Esophagus mucosa (tissue), 1 donor: ENCODE measurements at places on chromosomes 2 and 18.
A peak's percentile ranks its signal among the peaks of the same experiment; 100 is the strongest.

DNA sequence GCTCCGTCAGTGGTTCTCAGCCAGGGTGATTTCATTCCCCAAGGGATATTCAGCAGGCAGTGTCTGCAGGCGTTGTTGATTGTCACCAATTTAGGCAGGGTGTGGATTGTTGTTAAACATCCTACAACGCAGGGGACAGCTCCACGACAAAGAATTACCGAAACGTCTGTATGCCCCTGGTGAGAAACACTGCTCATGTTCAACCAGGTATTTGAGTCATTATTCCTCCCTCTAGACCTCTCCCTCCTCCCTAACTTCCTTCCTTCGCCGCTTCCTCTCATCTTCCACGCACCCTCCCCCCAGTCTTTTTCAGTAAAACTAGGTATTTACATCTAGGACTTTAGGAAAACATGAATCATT lies 50.8 kb downstream of the NCK2 start:
- no peak for ATAC-seq

- no peak for ATAC-seq
These were observed 48.5 kb upstream of the IKZF2 start for GRCh38 chr2:213199871-213200270.

DNA sequence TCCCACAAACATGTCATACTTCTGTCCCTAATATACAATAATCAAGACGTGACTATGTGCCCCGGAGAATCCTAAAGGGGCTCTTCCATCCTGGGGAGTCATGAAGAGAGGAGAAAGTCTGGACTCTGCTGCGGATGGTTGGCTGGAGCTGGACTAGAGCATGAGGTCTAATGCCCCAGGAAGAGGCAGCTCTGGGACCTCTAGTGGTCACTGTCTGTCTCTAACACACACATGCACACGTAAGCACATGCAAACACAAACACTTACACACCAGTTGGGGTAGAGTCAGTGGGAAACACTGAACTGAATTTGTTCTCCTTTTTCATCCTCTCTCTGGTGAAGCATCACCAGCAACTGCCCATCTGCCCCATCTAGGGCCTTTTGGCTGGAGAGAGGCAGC lies 271.6 kb downstream of the TDRD15 start:
- ATAC-seq: no peak

DNA sequence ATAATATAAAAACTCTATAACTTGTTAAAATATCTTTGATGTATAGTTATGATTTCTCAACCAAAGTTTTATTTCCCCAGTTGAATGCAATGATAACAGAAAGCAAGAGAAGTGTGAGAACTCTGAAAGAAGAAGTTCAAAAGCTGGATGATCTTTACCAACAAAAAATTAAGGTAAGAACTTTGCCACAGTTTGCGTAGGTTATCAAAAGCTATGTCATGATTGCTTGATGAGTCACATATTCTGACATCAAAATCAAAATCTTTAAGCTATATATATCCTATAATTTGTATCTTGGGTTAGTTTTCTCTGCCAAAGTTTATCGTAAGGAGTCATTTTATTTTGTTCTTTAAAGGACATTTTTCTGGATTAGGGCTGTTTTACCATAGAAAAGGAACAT lies 35.0 kb downstream of the NDC80 start:
- no peak for ATAC-seq

GRCh38 chr2:117851969-117852368 lies 37.5 kb downstream of the DDX18 start:
- ATAC-seq: no peak

- no peak for ATAC-seq
These were observed 94.6 kb downstream of the CERS6 start for GRCh38 chr2:168550670-168551069.

DNA sequence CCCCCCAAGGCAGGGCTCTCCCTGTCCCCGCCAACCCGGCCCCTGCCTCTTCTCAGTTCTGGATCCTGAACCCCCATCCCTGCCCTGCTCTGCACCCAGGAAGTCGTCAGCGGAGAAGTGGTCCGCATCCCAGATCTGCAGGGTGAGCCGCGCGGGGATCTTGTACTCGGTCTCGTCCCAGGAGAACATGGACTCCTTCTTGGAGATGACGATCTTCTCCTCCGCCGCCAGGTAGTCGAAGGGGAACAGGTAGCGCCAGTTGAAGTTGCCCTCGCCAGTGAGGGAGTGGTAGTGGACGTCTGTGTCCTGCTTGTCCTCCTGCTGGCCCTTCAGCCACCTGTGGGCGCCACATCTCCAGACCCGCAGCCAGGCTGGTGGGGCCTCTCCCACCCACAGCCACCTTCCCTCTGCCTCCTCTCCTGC lies 16.3 kb downstream of the OTOF start:
- ATAC-seq: no peak

DNA sequence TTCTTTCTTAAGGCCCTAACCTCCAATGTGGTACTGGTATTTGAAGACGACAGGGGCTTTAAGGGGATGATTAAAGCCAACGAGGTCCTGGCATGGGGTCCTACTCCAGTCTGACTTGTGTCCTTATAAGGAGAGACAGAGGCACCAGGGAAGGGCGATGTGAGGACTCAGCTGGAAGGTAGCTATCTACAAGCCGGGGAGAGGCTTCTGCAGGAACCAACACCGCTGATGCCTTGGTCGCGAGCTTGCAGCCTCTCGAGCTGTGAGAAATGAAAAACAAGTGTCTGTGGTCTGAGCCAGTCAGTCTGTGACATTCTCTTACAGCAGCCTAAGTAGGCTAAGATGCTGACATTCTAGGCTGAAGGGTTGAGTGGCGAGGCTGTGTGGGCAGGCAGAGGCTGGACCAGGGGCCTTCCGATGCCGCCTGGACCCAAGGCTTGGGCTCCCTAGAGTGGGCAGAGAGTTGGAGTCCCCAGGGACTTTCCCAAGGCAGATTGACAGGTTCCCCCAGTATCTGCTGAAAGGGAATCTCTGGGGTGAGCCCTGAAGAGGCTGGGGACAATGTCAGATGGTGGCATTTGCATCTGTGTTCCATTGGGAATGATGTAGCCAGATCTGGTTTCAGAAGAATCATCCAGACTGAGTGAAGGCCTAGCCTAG lies 322.9 kb upstream of the HS6ST1 start:
- ATAC-seq: no peak

GRCh38 chr2:49224426-49225010 lies 70.2 kb upstream of the FSHR start:
- no peak for ATAC-seq

DNA sequence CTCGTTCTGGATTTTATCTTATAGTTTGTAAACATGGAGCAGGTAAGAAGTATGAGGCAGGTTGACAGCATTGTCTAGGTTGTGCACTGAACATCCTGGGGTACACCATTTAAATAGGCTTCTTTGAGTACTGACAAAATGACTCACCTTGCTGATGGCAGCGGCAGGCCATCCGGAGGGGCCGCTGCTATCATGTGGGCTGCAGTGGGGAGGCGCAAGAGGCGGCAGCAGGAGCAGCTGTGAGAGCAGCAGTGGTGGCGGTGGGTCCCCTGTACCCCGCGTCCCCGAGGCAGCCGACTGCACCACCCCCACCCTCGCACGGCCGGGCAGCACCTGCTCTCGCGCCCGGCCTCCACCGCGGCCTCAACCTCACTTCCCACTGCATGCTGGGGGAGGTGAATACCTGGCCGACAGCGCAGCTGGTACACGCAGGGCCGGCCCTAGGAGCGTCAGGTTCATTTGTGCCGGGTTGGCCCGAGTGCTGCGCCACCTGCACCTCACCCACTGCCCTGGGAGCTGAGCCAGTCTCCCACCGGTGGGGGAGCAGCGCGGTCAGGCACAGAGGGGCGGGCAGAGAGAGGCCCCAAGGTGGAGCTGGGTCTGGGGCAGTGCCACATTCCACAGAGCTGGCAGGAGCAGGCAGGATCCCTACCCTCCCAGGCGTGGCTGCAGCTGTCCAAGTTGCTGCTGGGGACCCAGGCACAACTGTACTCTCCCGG lies 154.5 kb upstream of the RBMS1 start:
- ATAC-seq: peak; percentile 59

DNA sequence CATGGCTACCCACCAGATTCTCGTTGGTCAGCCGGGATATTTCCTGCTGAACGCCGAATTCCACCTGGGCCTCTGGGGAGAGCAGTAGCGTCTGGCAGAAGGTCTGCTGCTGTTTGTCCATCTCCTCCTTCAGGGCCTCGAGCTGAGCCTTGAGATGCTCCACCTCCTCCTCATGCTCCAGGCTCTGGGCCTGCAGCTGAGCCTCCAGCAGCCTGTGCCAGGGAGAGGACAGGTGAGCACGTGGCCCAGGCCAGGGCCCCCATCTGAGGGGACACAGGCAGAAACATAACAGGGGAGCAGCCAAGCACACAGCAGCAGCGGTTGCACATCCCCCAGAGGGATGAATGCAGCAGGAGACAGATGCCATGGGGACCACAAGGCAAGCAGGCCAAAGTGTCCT lies 40.1 kb upstream of the ACAA2 start:
- ATAC-seq: no peak
